SK-N-SH (cell line): ENCODE measurements at places on chromosomes 1 and 21. TPM values are rescaled to one million over a fixed set of nuclear protein-coding genes. Genes with fewer than 3 reads are reported as not detected.

NTRK1 gene
- 0.97 and 3.3 TPM in 2 replicates for polyA plus RNA-seq

OR2AK2 gene
- polyA plus RNA-seq, result 0.06 TPM in 1 of 2 replicates, not detected in the other

ZDHHC18 gene
- polyA plus RNA-seq, result 33.0 and 35.3 TPM in 2 replicates

TMPRSS2 gene
- not detected in 2 replicates for polyA plus RNA-seq

PEX10 gene
- 25.7 and 28.6 TPM in 2 replicates for polyA plus RNA-seq

SPRR2F gene
- polyA plus RNA-seq, result not detected in 2 replicates

- H3K4me3 ChIP-seq, result no peak overlapping the region
- H3K36me3 ChIP-seq, result no peaks in the 10 kb centered on the region
- DNase-seq, result no peak
- H3K27ac ChIP-seq, result no peak overlapping the region
Observed at GRCh38 chr1:42138586-42138985, 14.6 kb upstream of the GUCA2B start.

DNA sequence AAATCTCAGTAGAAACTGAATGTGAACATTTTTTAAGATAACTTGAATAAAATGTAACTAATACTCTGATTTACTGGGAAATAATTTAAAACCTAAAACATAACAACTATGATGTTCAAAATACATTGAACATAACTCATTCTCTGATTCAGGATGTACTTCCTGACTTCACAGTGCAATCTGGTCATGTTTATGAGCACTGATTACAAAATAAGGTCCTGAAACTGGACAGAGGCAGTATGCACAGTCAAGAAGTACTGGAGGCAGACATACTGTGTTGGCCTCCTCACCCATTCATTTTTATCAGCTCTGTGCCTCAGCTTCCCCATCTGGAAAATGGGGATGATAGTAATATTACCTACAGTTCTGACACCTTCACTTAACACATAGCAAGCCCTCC is 651.3 kb downstream of the PTPRC start:
- no peak for DNase-seq
- H3K4me3 ChIP-seq, result no peak overlapping the region

- H3K4me1 ChIP-seq, result no peaks in the 10 kb centered on the region
- H3K4me3 ChIP-seq, result no peak overlapping the region
- no peaks in the 10 kb centered on the region; the same call in 1 of the 2 replicates for H3K27me3 ChIP-seq
- no peak overlapping the region for H3K27ac ChIP-seq
- H3K36me3 ChIP-seq, result no peaks in the 10 kb centered on the region
- no peak for DNase-seq
Observed at GRCh38 chr1:236292425-236292824, 10.7 kb upstream of the ERO1B start.

GRCh38 chr1:97385536-97386277 is 535.1 kb downstream of the DPYD start:
- H3K4me3 ChIP-seq, result no peak overlapping the region
- no peaks in the 10 kb centered on the region for H3K27me3 ChIP-seq
- no peaks in the 10 kb centered on the region; the same call in 1 of the 2 replicates for H3K36me3 ChIP-seq

DNA sequence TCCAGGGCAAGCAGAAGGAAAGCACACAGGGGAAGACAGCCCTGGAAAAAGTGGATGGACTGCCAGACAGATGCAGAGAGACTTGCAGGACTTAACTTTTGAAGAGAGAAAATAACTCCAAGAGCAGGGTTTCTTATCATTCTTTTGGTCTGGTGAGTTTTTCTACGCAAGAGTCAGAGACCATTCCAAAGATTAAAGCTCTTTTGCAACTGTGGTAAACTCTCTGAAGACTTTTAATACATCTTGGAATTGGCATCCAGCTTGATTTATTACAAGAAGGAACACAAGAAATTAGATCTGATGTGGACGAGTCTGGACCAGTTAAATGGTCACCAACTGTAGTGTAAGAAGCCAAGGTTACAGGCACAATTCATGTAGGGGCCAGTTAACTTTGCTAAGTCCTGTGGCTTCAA is 153.4 kb downstream of the SIPA1L2 start:
- DNase-seq, result no peak
- no peaks in the 10 kb centered on the region; the same call in 1 of the 2 replicates for H3K4me1 ChIP-seq
- H3K4me3 ChIP-seq, result no peak overlapping the region

DNA sequence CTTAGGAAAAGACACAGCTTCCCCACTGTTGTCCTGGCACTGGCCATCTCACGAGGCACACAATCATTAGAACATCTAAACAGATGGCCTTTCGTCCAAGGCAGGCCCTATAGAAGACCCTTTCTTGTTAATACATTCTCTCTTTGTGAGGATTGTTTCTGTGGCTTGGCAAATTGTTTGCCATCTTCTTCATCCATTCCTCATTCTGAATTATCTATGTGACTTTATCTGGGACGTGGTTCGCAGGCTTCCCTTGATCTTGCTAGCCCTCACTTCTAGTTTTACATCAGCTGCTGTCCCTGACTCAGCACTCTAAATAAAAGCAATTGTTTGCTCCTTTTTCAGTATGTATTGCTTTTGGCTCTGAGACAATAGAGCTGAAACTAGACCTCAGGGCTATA is 101.1 kb upstream of the ZC3H11B start:
- H3K27me3 ChIP-seq, result no peaks in the 10 kb centered on the region
- H3K36me3 ChIP-seq, result no peaks in the 10 kb centered on the region

DNA sequence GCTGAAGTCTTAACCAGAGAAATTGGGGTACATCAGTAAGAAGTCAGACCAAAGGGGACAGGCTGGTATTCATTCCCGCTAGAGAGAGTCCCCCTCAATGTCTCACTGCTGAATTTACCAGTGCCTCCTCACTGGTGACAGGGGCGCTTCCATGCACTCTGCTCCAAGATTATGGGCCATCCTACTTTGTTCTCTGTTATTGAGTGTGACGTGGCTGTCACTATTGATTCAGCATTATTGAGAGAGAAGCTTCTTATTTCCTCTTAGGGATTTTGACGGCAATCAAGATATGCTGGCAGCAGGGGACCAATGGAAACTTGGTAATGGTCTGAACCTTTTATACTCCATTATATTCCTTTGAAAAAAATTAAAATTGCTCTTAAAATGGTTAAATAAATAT is 118.6 kb downstream of the SYF2 start:
- H3K4me3 ChIP-seq, result no peak overlapping the region
- no peaks in the 10 kb centered on the region for H3K4me1 ChIP-seq
- H3K36me3 ChIP-seq, result no peaks in the 10 kb centered on the region
- DNase-seq, result no peak

GRCh38 chr21:18354947-18355346 is 48.6 kb downstream of the TMPRSS15 start:
- H3K4me1 ChIP-seq, result no peaks in the 10 kb centered on the region
- no peak for DNase-seq
- no peaks in the 10 kb centered on the region for H3K36me3 ChIP-seq
- no peaks in the 10 kb centered on the region for H3K27me3 ChIP-seq
- no peak overlapping the region for H3K4me3 ChIP-seq

DNA sequence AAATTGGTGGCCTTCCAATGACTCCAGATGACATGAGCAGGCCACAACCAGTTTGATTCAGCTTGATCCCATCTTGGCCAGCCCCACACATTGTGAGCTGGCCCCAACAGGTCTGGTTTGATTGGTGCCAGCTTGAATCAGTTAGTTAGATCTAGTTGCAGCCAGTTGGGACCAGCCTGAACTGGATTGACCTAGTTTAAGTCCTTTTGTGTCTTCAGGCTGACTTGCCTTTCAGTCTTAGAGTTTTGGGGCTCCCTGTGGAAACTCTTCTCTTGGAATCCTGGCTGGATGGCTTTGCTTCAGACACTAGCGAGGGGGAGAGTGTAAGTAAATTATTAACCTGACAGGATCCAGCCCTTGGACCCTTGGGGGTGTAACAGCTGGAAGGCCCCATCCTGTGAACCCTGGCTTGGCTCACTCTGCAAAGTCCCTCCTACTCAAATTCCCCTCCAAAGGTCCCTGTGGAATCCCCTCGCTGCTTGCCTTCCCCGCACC is 36.2 kb upstream of the POU3F1 start:
- no peak overlapping the region for H3K27ac ChIP-seq
- H3K36me3 ChIP-seq, result no peaks in the 10 kb centered on the region
- no peaks in the 10 kb centered on the region for H3K4me1 ChIP-seq
- H3K27me3 ChIP-seq, result 0 out of 2 replicates have a peak, but pooled peaks cover 14% of the 10 kb centered on the region
- no peak for DNase-seq
- H3K4me3 ChIP-seq, result no peak overlapping the region

GRCh38 chr1:59879996-59880505 is 46.5 kb downstream of the CYP2J2 start:
- DNase-seq, result no peak
- no peaks in the 10 kb centered on the region; the same call in 1 of the 2 replicates for H3K4me1 ChIP-seq
- H3K36me3 ChIP-seq, result no peaks in the 10 kb centered on the region
- no peak overlapping the region for H3K4me3 ChIP-seq
- H3K27ac ChIP-seq, result no peak overlapping the region

- no peak for DNase-seq
- H3K27me3 ChIP-seq, result no peaks in the 10 kb centered on the region
- peaks cover 48% of the 10 kb centered on the region; the same call in 1 of the 2 replicates for H3K4me1 ChIP-seq
- no peak overlapping the region for H3K4me3 ChIP-seq
Observed at GRCh38 chr1:66353257-66353656, 180.7 kb upstream of the SGIP1 start.
